ENCODE measurements at places on chromosomes 5 and 9. TPM values are rescaled to one million over a fixed set of nuclear protein-coding genes. Genes with fewer than 3 reads are reported as not detected.

DNA sequence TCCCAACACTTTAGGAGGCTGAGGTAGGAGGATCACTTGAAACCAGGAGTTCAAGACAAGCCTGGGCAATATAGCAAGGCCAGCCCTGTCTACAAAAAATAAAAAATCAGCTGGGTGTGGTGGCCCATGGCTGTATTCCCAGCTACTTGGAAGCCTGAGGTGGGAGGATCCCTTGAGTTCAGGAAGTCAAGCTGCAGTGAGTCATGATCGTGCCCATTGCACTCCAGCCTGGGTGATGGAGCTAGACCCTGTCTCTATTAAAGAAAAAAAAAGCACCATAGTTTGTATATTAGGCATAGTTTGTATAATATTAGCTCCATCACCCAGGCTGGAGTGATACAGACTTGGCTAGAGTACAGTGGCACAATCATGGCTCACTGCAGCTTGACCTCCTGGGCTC, 9.6 kb upstream of the NME5 start:
- DNase-seq, result no peak

DNA sequence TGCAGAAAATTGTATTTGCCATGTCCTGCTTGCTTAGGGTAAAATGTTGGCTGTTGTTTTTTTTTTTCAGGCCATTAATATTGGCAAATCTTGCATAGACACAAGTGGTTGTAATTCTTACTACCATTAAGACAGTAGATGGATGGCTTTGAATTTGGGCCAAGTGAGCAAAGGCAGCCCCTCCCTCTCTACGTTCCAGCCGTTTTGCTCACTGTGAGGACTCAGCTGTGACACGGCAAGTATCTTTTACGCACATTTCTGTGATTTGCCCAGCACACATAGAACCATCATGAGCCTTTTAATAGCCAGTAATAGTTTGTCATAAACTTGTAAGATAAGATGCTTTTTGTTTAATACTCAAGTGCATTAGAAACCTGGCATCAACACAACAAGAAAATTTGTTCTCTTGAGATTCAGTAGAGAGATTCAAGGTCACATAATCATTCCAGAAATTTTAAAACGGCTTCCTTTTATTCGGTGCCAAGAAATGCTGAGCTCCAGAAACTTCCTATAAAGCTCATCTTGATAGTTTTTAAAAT, 205.2 kb upstream of the ADCY2 start:
- DNase-seq, result no peak

Gene HACD4
- total RNA-seq, result 4.1 TPM

Gene AGXT2
- not detected for total RNA-seq

GRCh38 chr9:114172981-114173833, 17.9 kb downstream of the COL27A1 start:
- DNase-seq, result no peak

Gene EQTN
- total RNA-seq, result not detected

- DNase-seq, result peak; percentile 77
Observed at GRCh38 chr9:98315551-98316060, 60.2 kb upstream of the TBC1D2 start.

Gene PCDHA4
- total RNA-seq, result 0.62 TPM

- DNase-seq, result no peak
Observed at GRCh38 chr9:7730164-7730445, 69.5 kb downstream of the DMAC1 start.

GRCh38 chr9:122991370-122991830, 42.1 kb upstream of the GPR21 start:
- no peak for DNase-seq

- no peak for DNase-seq
Observed at GRCh38 chr5:38843665-38844064, 2.1 kb upstream of the OSMR start.

- no peak for DNase-seq
Observed at GRCh38 chr5:112549127-112549526, 130.1 kb upstream of the EPB41L4A start.

DNA sequence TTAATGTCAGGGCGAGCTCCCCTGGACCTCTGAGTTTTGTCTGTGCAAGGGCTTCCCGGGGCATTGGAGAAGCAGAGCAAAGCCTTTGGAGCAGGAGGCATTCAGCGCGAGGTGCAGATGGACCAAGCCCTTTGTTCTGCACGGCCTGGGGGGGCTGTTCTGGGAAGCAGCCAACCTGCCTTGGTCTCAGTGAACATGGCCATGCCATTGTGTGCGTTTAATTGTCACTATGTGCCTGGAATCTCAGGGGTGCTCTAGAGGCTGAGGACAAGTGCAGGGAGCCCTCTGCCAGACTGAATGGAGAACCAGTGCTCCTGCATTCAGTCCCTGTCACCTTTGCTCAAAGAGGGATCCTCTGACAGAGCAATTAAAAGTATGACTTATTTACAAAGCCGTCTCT, 329.4 kb downstream of the IRX1 start:
- DNase-seq, result no peak

DNA sequence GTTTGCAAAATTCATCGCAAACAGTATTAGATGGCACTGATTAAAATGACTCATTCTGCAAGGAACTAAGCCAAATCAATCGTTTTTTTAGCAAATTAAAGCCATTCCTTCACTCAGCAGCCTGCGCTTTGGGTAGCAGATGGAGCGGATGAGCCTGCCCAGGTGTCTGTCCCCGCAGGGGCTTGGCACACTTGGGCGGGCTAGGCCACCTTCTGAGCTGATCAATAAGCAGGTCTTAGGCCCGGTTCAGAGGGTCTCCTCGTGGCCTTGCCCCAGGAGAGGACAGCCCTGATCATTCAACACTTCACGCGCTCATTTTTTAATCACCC, 78.0 kb upstream of the FCN1 start:
- DNase-seq, result peak; percentile 59

GRCh38 chr5:139383275-139383992, at the start of gene SLC23A1:
Gene SLC23A1 (minus strand): TSS chr5:139383297. CDS start chr5:139383253, 44 bp downstream.
- DNase-seq, result peak; percentile 76

GRCh38 chr5:73189871-73190376, 16.9 kb downstream of the TMEM174 start:
- no peak for DNase-seq

DNA sequence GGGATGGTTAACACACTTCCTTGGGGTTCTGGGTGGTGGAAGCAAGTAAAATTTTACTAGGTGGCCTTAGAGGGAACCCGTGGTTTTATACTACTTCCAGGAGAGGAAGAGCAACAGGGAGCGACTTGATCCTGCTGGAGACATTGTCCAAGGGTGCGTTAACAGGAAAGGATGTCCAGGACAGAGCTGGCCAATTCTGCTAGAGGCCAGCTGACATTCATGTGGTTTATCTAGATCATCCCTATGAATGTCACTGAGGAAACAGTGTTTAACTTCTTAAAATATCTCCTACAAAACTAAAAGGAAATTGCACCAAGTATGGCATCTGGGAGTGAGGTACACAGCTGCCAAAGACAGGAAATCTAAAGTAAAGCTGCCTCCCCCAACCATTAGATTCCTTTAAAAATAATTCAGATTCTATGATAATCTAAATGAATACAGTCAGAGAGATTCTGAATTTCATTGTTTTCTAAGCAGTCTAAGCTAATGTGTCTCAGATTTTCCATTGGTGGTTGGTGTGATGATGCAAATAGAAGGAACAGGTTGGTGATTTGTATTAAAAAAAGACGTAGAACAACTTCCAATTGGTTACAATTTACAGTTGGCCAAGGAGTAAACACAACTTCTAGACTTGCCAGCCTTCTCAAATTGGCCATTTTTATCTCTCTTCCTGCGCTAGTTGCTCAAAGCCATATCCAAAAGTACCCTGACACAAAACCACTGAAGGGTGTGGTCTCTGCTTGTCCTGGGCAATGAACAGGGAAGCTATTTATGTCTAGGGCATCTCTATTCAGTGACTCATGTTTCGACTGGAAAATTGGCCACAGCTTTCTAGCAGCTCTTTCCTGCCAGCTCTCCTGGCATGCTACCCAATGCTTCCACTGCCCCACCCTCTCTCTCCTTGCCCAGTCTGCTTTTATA, 574.7 kb upstream of the MEF2C start:
- peak; percentile 64 for DNase-seq

Gene PDE8B
- 3.9 TPM for total RNA-seq

DNA sequence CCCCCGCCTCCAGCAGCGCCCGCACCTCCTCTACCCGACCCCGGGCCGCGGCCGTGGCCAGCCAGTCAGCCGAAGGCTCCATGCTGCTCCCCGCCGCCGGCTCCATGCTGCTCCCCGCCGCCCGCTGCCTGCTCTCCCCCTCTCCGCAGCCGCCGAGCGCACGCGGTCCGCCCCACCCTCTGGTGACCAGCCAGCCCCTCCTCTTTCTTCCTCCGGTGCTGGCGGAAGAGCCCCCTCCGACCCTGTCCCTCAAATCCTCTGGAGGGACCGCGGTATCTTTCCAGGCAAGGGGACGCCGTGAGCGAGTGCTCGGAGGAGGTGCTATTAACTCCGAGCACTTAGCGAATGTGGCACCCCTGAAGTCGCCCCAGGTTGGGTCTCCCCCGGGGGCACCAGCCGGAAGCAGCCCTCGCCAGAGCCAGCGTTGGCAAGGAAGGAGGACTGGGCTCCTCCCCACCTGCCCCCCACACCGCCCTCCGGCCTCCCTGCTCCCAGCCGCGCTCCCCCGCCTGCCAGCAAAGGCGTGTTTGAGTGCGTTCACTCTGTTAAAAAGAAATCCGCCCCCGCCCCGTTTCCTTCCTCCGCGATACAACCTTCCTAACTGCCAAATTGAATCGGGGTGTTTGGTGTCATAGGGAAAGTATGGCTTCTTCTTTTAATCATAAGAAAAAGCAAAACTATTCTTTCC, 19.3 kb downstream of the CDKN2A start:
- no peak for DNase-seq

Gene GPR151
- not detected for total RNA-seq

- DNase-seq, result no peak
Observed at GRCh38 chr9:132584601-132585560, 2.5 kb downstream of the BARHL1 start.

GRCh38 chr5:96997265-96997859, 61.5 kb downstream of the LNPEP start:
- DNase-seq, result no peak

DNA sequence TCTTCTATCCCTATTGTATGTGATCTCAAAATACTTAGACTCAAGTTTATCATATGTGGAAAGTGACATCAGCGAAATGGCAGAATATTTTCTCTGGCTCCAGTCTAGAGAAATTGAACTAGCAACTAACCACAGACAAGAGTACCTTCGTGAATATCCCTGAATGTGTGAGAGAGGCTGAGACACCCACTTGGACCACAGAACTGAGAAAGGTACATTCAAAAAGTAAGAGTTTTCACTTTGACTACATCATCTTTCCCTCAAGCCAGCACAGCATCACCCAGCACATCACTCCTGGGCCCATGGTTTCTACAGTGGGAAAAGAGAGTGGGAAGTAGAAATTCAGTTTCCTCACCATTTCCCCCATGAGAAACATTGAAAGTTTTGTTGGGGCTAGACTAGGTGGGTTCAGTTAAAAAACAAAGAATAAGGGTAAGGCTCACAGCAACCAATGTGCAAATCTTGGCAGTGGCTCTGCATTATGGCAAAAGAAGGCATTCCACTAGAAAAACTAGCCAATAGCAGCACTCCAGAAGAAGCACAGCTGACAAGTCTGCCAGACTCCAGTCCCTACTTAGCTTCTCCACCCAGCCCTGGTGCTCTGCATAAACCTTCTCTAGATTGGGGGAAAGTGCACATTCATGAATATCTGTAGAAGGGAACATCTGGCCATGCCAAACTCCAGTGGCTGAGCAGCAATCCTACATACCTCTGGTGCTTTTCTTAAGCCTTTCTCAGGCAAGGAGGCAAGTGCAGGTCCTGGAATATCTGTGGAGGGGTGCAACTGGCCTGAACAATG, 225.6 kb upstream of the VLDLR start:
- no peak for DNase-seq
